ENCODE measurements at places on chromosomes 7 and 10.

GRCh38 chr10:89853781-89854191 is 152.4 kb downstream of the KIF20B start:
- DNase-seq = no peak

- DNase-seq = no peak
These were observed 994 bp downstream of the SLC25A28 start for GRCh38 chr10:99619090-99619800.

DNA sequence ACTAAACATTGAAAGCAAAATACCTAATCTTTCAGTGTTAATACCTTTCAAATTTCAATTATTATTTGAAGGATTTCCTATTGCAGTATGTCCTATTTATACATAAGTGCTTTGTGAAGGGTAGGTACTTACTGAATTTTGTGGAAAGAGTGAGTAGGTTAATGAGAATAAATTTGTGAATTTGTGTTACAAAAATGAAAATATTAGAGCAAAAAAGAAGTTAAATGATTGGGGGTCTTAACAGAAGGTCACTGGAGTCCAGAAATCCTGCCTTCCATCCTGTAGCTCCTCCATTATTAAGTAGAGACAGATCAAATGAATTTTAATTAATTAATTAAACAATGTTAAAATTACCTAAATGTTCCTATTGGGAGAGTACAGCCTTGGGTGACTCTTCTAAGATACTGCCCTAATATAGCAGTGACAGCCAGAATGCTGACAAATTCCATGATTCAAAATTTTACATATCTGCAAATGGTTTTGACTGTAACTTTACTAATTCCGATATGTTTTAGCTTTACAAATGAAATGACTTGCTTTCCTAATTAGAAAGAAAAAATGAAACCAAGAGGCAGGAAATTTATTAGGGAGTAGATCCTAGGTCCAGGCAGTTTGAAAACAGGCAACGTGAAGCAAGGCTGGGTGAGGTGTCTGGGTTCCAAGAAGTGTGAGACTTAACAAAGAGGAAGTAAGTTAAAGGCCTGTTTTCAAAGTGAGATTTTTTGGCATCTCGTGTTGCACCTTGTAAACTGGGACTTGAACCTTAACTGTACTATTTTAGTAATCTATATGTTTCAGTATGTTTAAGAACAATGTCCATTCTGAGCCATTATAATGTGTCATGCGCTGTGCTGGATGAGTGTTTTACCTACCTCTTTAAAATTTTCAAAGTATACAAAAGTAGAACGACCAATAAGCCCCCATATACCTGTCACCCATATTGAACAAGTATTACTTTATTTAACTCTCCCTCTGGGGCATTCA is 1.5 kb downstream of the PIK3CG start:
- DNase-seq = no peak

DNA sequence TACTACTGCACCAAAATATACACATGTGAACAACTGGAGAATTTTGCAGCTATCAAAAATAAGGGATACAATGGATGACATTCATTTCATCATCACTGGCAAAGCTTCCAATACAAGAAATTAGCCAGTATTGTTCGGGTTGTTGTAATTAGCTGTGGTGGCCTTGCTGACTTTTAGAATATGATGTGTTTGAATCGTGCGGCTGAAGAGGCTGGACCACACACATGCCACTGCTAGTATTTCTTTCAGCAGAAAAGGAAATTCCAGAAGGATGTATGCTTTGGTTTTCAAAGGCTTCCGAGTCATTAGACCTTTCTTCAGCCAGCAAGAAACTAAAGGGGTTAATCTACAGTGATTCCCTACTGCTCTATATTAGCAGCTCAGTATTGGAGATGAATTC is 16.6 kb downstream of the RPP38 start:
- DNase-seq = no peak

GRCh38 chr10:129758207-129759021 is 205.7 kb downstream of the EBF3 start:
- no peak for DNase-seq

- no peak for DNase-seq
These were observed 60.7 kb downstream of the SMURF1 start for GRCh38 chr7:99083068-99083651.

GRCh38 chr7:1563981-1564602 is 5.7 kb downstream of the PSMG3 start:
- DNase-seq = no peak

- DNase-seq = no peak
These were observed 14.8 kb upstream of the SH2D4B start for GRCh38 chr10:80522756-80523363.

DNA sequence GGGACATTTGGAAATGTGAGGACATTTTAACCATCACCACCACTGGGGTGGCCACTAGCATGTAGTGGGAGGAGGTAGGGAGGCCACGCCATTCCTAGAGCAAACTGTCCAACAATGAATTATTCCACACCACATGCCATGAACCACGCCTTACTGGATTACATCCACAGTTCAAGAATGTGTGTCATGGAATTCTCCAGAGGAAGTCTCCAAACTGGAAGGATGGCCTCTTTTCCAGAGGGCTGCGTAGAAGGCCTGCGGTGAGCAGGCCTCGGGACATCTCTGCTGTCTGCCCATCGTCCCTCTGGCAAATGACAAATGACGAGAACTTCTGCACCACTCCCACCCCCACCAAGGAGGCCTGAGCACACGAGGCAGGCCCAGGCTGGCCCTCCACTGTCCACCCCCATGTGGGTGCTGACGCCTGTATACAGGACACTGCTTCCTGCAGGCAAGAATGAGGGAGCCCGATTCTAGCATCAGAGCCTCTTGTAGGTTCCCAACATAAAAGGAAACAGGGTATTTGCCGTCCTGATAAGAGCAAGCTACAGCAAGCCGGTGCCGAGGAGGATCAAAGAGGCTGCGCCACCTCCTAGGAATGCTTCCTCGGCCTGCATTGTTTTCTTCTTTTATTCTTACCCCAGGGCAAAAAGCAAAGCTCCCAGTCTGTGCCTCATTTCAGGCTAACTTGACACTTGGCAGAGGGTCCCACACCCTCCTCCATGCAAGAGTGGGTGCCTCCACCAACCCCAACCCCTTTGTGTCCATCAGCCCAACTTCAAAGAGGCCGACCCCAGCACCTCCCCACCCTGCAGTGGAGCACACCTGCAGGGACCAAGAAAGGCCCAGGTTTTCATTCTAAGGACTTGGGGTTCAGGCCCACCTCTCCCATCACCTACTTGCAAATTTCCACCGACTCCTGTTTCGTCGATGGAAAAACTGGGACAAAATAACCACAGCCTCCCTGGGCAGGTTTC is 23.9 kb downstream of the TNS3 start:
- no peak for DNase-seq

GRCh38 chr7:50655020-50655419 is 89.8 kb upstream of the DDC start:
- DNase-seq = no peak

- no peak for DNase-seq
These were observed 212.3 kb downstream of the MTERF1 start for GRCh38 chr7:91668217-91668616.

DNA sequence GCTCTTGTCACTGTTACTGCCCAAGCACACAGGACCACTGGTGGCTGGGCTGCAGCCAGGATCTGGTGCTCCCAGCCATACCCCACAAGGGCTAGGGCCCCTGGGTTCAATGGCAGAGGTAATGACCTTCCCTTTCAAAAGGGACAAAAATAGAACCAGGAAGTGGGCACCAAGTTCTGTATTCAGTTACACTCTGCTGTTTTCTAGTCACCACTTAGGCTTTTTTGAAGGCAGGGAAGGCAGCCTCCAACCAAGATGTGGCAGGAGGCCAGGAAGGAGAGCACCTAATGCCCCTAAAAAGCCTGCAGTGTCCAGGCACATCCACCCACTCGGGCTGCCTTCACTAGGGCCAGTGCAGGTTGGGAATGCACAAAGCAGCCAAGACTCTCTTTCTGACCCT is 47.8 kb downstream of the NOD1 start:
- DNase-seq = no peak

- peak; percentile 37 for DNase-seq
These were observed 1.1 kb upstream of the TRIP6 start for GRCh38 chr7:100865938-100866728.

DNA sequence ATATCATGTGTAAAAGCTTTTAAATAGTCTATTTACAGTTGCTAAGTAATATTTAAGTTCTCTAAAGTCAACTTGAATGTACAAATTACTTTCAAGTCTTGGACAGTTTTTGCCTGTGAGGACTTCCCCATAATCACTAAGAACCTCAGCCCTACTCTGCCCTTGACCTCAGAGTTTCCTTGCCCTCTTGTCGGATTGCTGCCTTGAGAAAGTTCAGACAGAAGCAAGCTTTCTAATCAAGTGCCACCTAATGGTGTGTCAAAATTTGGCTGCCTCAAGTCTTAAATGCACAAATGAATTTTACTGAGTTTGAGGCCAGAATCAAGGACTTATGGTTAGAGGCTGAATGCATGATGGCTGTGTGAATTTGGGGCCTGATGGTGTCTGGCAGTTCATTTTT is 88.3 kb upstream of the KAT6B start:
- no peak for DNase-seq

DNA sequence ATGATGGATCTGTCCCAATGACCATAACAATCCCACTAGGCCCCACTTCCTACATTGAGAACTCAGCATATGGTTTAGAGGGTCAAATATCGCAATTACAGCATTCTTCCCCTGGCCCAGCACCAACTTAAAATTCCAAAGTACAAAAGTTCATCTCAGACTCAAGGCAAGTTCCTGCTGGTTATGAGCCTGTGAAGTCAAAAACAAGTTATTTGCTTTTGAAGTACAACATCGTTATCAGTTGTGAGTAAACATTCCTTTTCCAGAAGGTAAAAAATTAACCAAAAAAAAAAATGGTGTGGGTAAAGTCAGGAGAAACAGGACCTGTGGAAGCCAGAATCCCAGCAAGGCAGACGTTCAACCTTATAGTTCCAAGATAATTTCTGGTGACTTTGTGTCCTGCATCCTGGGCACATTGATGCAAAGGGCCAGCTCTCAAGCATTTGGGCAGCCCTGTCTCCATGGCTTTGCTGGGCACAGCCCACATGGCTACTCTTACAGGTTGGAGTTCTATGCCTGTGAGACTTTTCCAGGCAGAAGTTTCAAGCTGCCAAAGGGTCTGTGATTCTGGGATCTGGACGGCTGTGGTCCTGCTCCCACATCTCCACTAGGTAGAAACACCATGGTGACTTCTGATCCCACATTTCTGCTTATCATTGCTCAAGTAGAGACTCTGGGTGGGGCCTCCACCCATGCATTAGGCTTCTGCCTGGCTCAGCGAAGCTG is 37.5 kb downstream of the AKR1C8 start:
- no peak for DNase-seq

- DNase-seq = no peak
These were observed 54.1 kb downstream of the CYTH3 start for GRCh38 chr7:6218329-6218728.

GRCh38 chr7:91383053-91383904 is 119.0 kb downstream of the FZD1 start:
- DNase-seq = no peak

DNA sequence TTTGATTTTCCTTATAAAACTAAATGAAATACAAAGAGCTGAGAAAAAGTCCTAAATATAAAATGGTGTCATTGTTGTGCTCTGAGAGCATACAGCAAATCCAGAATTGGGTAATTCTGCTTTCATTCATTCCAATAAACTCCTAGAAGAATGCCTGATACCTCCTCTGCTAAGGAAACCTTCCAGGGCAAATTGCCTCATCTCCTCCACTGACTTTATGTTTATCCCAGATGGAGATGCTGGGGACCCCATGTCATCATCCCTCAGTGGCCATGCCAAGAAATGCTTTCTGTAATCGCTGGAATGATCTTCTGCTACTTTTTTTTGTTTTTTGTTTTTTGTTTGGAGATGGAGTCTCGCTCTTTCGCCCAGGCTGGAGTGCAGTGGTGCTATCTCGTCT is 119.3 kb upstream of the PRKCQ start:
- no peak for DNase-seq

- no peak for DNase-seq
These were observed 15.1 kb upstream of the SLC16A12 start for GRCh38 chr10:89550509-89550908.

GRCh38 chr7:94433224-94433623 is 38.5 kb downstream of the COL1A2 start:
- no peak for DNase-seq

DNA sequence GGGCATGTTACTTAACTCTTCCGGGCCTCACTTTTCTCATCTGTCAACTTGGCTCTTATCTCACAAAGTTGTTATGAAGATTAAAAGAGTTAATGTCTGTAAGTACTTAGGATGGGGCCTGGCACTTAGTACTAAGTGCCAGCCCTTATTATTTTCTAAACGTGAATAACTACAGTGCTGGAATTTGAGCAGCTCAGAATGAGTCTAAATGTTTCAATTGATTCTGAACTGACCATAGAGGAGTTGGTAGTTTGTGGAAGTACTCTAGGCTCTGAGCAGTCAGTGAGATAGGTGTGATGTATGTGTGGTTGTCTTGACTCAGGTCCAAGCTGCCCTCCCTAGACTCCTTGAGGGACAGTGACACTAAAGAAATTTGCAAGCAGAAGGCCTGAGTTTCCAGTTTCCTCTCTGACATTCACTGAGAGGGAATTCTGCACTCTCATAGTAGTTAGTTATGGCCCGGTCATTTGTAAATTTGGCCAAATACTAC is 18.5 kb upstream of the JAZF1 start:
- DNase-seq = no peak

DNA sequence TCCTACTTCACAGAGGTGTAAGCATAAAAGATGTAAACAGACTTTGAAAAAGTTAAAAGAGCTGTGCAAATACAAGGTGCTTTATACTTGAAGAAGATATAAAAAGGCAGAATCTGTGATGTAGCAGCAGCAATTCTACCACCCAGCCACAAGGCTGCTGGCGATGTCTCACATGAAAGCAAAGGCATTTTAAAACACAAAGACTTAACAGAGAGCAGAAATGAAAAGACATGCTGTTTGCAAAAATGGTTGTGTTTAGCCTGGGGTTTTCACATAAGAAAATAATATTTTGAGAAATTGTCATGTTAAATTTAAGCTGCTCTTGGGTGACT is 85.5 kb upstream of the ZNF800 start:
- DNase-seq = no peak

DNA sequence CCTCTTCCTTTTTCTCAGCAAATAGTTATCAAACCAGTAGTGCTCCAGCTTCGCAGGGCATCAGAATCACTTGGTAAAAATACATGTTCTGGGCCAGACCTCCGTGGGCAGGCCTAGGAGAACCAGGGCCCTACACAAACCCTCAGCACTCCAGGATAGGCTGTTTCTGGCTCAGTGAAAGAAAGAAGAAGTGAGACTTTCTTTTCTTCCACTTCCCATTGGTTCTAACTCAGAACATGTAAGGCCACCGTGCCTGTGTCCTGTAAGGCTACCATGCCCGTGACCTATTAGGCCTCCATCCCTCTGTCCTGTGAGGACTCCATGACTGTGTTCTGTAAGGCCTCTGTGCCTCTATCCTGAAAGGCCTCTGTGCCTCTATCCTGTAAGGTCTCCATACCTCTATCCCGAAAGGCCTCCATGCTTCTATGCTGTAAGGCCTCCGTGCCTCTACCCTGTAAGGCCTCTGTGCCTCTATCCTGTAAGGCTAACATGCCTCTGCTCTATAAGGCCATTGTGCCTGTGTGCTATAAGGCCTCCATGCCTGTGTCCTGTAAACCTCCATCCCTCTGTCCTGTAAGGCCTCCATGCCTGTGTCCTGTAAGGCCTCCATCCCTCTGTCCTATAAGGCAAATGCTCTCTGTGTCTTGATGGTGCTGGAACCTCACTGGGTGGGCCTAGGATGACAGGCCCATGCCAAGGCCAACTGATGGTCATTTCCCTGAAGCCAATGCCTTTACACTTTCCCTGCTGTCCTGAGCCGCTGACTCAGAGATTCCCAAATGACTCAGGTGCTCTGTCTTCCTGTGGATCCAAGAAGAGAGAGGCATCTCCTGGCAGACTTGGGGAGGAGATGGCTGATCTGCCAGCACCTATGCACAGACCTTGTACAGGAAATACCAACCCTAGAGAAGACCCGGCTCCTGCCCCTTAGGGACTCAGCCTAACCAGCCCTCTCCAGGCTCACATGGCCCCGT is 96.6 kb upstream of the CACUL1 start:
- DNase-seq = no peak
